Tibial nerve (tissue), 4 donors: ENCODE measurements at places on chromosomes 5 and 9.

GRCh38 chr5:42267091-42267490 lies 156.1 kb upstream of the GHR start:
- no peak overlapping the region for H3K27ac ChIP-seq
- H3K27me3 ChIP-seq, result no peaks in the 10 kb centered on the region
- DNase-seq, result no peak
- H3K4me1 ChIP-seq, result no peaks in the 10 kb centered on the region
- H3K4me3 ChIP-seq, result no peak overlapping the region

DNA sequence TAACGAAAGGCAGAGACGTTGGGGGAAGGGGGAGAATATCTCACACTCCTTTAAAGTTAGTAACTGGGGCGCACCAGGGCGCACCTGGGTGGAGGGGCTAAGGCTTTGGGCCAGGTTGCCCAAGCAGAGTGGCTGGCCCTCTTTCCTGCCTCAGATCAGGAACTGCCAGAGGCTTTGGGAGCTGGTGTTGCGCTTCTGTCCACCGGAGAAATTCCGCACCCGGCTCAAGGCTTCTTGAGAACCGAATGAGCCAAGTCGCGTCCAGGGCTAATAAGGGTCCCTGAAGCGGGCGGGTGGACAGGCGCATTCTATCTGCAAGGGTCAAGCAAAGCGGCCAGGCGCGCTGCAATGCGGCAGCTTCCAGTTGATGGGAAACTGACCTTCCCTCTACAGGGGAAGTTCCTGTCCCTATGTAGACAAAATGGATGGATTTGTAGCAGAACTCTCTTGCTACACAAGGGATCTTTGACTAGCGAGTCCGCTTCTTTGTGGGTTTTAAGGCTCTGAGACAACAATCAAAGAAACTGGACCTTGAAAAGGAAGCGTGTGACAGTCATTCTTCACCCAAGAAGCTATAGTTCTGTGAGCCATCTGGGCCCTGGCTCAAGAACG lies 5.5 kb downstream of the PAX5 start:
- no peak overlapping the region for H3K27ac ChIP-seq
- peaks cover 40% of the 10 kb centered on the region for H3K4me1 ChIP-seq
- H3K4me3 ChIP-seq, result no peak overlapping the region
- no peaks in the 10 kb centered on the region for H3K36me3 ChIP-seq

DNA sequence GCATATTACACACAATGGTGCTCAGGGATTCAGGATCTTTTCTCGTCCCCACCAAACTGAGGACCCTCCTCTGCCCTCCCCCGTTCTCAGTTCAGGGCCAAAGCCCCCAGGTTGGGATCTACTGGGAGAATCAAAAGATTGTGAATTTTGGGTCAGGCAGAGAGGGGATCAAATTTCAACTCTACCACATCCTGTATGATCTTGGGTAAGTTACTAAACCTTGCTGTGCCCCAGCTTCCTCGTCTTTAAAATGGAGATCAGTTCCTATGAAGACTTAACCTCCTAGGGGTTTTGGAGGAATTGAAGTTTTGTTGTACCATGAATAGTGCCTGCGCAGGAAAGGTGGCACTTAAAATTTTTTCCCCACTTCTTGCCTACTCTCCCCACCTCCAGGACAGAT lies 62.4 kb downstream of the RAI14 start:
- H3K36me3 ChIP-seq, result no peaks in the 10 kb centered on the region
- no peak overlapping the region for H3K27ac ChIP-seq
- no peaks in the 10 kb centered on the region for H3K4me1 ChIP-seq
- DNase-seq, result no peak

- no peak overlapping the region for H3K4me3 ChIP-seq
- H3K36me3 ChIP-seq, result no peaks in the 10 kb centered on the region
- no peak for DNase-seq
- H3K4me1 ChIP-seq, result no peaks in the 10 kb centered on the region
- H3K27ac ChIP-seq, result no peak overlapping the region
- no peaks in the 10 kb centered on the region for H3K27me3 ChIP-seq
These were observed 41.6 kb upstream of the FCN1 start for GRCh38 chr9:134959126-134959970.

GRCh38 chr9:123640792-123641222 lies 284.8 kb downstream of the CRB2 start:
- no peak overlapping the region for H3K27ac ChIP-seq
- H3K4me1 ChIP-seq, result peaks cover 4% of the 10 kb centered on the region
- DNase-seq, result no peak
- no peaks in the 10 kb centered on the region for H3K36me3 ChIP-seq
- no peak overlapping the region for H3K4me3 ChIP-seq

GRCh38 chr9:31908158-31908890 lies 476.1 kb upstream of the ACO1 start:
- peak overlapping the region; percentile 28 for H3K27ac ChIP-seq
- H3K27me3 ChIP-seq, result no peaks in the 10 kb centered on the region
- no peak for DNase-seq

GRCh38 chr9:70945301-70945700 lies 176.1 kb downstream of the TRPM3 start:
- H3K27me3 ChIP-seq, result no peaks in the 10 kb centered on the region
- no peak overlapping the region for H3K4me3 ChIP-seq
- H3K4me1 ChIP-seq, result no peaks in the 10 kb centered on the region
- no peak for DNase-seq

- H3K4me1 ChIP-seq, result no peaks in the 10 kb centered on the region
- no peak for DNase-seq
- H3K27me3 ChIP-seq, result no peaks in the 10 kb centered on the region
- H3K27ac ChIP-seq, result no peak overlapping the region
These were observed 205.7 kb downstream of the DRD1 start for GRCh38 chr5:175238326-175238725.

DNA sequence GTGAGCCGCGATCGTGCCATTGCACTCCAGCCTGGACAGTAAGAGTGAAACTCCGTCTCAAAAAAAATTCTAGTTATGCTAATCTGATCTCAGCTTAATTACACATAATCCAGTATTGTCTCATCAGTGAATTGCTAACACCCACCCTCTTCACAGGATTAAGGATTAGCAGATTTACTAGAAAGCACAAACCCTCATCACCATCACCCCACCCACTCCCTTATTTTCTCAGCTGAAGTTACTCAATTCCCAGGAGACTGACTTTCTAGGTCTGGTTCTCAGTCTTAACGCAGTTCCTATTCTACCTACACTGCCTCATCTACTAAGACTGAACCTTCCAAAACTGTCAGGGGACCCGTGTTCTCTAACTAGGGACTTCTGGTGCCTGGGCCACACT lies 9.0 kb downstream of the TOR1B start:
- DNase-seq, result no peak
- no peak overlapping the region for H3K4me3 ChIP-seq
- H3K27ac ChIP-seq, result no peak overlapping the region

- no peak overlapping the region for H3K4me3 ChIP-seq
- no peak overlapping the region for H3K27ac ChIP-seq
- H3K36me3 ChIP-seq, result no peaks in the 10 kb centered on the region
- no peak for DNase-seq
- H3K4me1 ChIP-seq, result peaks cover 61% of the 10 kb centered on the region
These were observed 75.3 kb downstream of the ARHGAP26 start for GRCh38 chr5:142845402-142845921.

GRCh38 chr9:77514886-77515711 lies 133.0 kb downstream of the GNA14 start:
- H3K36me3 ChIP-seq, result no peaks in the 10 kb centered on the region
- peak; percentile 10 for DNase-seq
- H3K27ac ChIP-seq, result no peak overlapping the region
- H3K4me3 ChIP-seq, result no peak overlapping the region
- H3K4me1 ChIP-seq, result peaks cover 4% of the 10 kb centered on the region
- no peaks in the 10 kb centered on the region for H3K27me3 ChIP-seq

DNA sequence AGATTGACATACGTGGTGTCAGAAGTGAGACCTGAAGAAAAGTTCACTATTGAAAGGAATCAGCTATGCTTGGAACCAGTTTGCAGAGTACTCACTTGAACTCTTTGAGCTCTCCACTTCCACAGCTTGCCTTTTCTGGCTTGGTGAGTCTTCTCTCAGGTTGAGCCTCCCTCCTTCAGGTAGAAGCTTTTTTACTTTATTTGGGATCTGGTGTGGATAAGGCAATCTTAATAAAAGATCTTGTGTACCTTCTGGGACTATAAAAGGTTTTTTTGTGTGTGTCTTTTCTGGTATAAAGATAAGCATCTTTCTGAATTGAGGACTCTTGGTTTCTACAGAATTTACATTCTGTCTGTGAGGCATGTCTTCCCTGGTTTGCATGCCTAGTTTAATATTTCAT lies 5.4 kb upstream of the CPLANE1 start:
- no peaks in the 10 kb centered on the region for H3K4me1 ChIP-seq
- DNase-seq, result no peak
- no peak overlapping the region for H3K4me3 ChIP-seq
- peaks cover 18% of the 10 kb centered on the region for H3K36me3 ChIP-seq
- H3K27ac ChIP-seq, result no peak overlapping the region

GRCh38 chr9:93298498-93299417 lies 114.8 kb downstream of the WNK2 start:
- no peak overlapping the region for H3K4me3 ChIP-seq
- DNase-seq, result no peak
- peak overlapping the region; percentile 73 for H3K27ac ChIP-seq
- H3K36me3 ChIP-seq, result no peaks in the 10 kb centered on the region

DNA sequence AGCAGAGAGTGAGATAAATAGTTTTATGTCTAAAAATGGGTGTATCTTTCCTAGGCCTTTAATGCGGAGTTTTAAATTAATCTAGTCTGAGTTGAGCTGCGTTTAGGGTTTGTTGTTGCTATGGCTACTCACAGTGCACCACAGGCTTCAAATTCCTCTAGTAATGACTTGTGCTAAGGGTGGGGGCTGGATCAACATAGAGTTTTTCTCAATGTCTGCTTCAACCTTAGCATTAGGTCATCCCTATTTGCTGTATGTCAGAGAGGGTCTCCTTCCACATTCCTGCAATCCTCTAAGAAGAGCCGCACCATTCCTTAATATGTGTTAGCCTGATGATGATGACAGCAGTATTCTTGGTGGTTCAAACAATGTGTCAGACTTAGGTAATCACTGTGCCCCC lies 465.6 kb upstream of the KIF2A start:
- H3K4me1 ChIP-seq, result no peaks in the 10 kb centered on the region
- H3K27me3 ChIP-seq, result no peaks in the 10 kb centered on the region
- H3K36me3 ChIP-seq, result no peaks in the 10 kb centered on the region
- no peak for DNase-seq

GRCh38 chr5:112634166-112634565 lies 103.5 kb upstream of the APC start:
- H3K4me1 ChIP-seq, result peaks cover 17% of the 10 kb centered on the region
- H3K36me3 ChIP-seq, result no peaks in the 10 kb centered on the region
- no peaks in the 10 kb centered on the region for H3K27me3 ChIP-seq
- H3K4me3 ChIP-seq, result no peak overlapping the region

- no peaks in the 10 kb centered on the region for H3K36me3 ChIP-seq
- no peak for DNase-seq
- H3K4me3 ChIP-seq, result no peak overlapping the region
- no peak overlapping the region for H3K27ac ChIP-seq
These were observed 78.7 kb downstream of the GAS1 start for GRCh38 chr9:86868616-86869015.

DNA sequence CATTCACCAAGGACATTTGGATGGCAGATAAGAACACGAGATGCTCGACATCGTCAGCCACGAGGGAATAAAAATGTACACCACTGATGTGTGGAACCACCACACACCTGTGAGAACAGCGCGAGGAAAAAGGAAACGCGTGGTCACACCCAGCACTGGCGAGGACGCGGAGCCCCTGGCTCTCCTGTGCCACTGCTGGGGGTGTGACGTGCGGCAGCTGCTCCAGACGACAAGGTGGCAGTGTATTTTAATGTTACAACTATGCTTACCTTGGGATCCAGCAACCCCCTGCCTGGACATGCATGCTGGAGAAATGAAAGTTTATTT lies 13.6 kb upstream of the CEP72 start:
- H3K36me3 ChIP-seq, result no peaks in the 10 kb centered on the region
- DNase-seq, result no peak
- H3K4me3 ChIP-seq, result no peak overlapping the region
- no peaks in the 10 kb centered on the region for H3K27me3 ChIP-seq
- no peaks in the 10 kb centered on the region for H3K4me1 ChIP-seq

- H3K27me3 ChIP-seq, result no peaks in the 10 kb centered on the region
- DNase-seq, result no peak
- H3K27ac ChIP-seq, result no peak overlapping the region
- no peaks in the 10 kb centered on the region for H3K4me1 ChIP-seq
- no peaks in the 10 kb centered on the region for H3K36me3 ChIP-seq
- H3K4me3 ChIP-seq, result no peak overlapping the region
These were observed 128.0 kb downstream of the RAB3C start for GRCh38 chr5:58710871-58711270.

DNA sequence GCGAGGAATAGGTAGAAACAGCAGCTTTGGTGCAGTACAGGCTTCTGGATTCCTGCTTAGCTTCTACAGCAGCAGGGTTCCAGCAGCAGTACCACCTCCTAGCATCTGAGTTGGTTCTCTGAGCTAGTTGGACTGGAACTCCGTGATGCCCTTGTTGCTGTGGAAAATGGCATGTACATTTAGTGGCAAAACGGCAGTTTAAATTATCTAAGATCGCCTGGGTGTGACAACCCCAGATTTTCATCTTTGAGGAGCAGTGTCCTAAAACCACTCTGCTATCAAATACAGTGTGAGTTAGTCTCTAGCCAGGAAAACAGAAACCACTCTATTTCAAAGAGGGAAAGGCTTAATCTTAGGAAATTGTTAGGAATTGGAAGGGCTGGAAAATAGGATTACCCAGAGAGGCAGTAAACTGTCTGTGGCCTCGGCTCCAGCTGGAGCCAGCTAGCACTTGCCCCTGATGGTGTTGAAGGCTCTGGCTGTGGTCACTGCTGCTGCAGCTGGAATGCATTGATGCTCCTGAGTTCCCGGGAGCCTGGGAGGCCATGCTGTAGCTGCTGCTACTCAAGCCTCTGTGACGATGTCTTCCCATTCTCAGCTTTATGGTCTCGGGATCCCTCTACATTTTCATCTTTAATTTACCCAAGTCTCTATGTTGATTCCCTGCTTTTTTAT lies 29.4 kb downstream of the RAD23B start:
- H3K36me3 ChIP-seq, result peaks cover 64% of the 10 kb centered on the region
- H3K4me1 ChIP-seq, result peaks cover 22% of the 10 kb centered on the region
- H3K27me3 ChIP-seq, result no peaks in the 10 kb centered on the region
- no peak for DNase-seq
- H3K4me3 ChIP-seq, result no peak overlapping the region
- H3K27ac ChIP-seq, result no peak overlapping the region

DNA sequence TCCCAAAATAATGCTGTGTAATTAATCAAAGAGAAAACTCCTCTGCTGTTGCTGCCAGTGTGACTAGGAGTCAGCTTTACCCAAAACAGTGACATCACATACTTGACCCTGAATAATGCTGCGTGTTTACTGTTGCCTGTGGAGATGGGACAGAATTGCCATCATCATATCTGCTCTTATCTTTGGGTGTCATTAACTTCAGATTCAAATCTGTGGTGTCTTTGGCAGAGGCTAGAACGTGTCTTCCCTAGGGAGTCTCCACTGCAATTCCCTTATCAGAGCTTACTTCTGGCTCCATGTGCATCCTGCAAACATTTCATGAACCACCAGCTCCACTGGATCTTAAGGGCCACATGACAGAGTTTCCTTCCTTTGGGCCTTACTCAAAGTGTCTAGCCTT lies 88.9 kb upstream of the MRPS30 start:
- no peaks in the 10 kb centered on the region for H3K36me3 ChIP-seq
- no peak overlapping the region for H3K27ac ChIP-seq
- no peak for DNase-seq
- H3K27me3 ChIP-seq, result no peaks in the 10 kb centered on the region
- H3K4me1 ChIP-seq, result no peaks in the 10 kb centered on the region

GRCh38 chr5:54049144-54049543 lies 261.2 kb downstream of the ARL15 start:
- DNase-seq, result no peak
- H3K4me1 ChIP-seq, result no peaks in the 10 kb centered on the region
- no peaks in the 10 kb centered on the region for H3K36me3 ChIP-seq
- no peak overlapping the region for H3K4me3 ChIP-seq
- H3K27me3 ChIP-seq, result no peaks in the 10 kb centered on the region
